Fibroblast of the aortic adventitia (primary cell): ENCODE measurements at places on chromosomes 11 and 22. TPM values are rescaled to one million over a fixed set of nuclear protein-coding genes. Genes with fewer than 3 reads are reported as not detected.

The TEX12 gene
- 0.36 TPM in 1 of 2 replicates, not detected in the other for total RNA-seq

The AAMDC gene
- 28.8 and 51.8 TPM in 2 replicates for total RNA-seq

The FAM83F gene
- not detected in 2 replicates for total RNA-seq

The HBG1 gene
- total RNA-seq: not detected in 2 replicates

The OR5A1 gene
- total RNA-seq: not detected in 2 replicates

The PRG3 gene
- not detected in 2 replicates for total RNA-seq

The OR8A1 gene
- total RNA-seq: not detected in 2 replicates

The EMSY gene
- total RNA-seq: 5.9 and 30.8 TPM in 2 replicates

The CBLIF gene
- not detected in 2 replicates for total RNA-seq

The CNTN5 gene
- 0.90 TPM in 1 of 2 replicates, not detected in the other for total RNA-seq

The EEF1G gene
- total RNA-seq: 1,443 and 1,493 TPM in 2 replicates

The ADORA2A gene
- 0.45 and 0.74 TPM in 2 replicates for total RNA-seq

The WNT7B gene
- 0.18 TPM in 1 of 2 replicates, not detected in the other for total RNA-seq

The SOX6 gene
- 0.36 and 1.8 TPM in 2 replicates for total RNA-seq

The TBX1 gene
- total RNA-seq: 2.8 TPM in 1 of 2 replicates, not detected in the other

The SLCO2B1 gene
- total RNA-seq: 2.0 TPM in 1 of 2 replicates, not detected in the other

The OR56A1 gene
- under 0.01 TPM in 1 of 2 replicates, not detected in the other for total RNA-seq

The CD3E gene
- not detected in 2 replicates for total RNA-seq

The SMTNL1 gene
- total RNA-seq: not detected in 2 replicates

The SLC6A5 gene
- total RNA-seq: not detected in 2 replicates

The PLAAT2 gene
- not detected in 2 replicates for total RNA-seq

The MYO18B gene
- total RNA-seq: 0.08 TPM in 1 of 2 replicates, not detected in the other

The C1QTNF4 gene
- total RNA-seq: not detected in 2 replicates

The RAB36 gene
- 3.5 and 4.6 TPM in 2 replicates for total RNA-seq

The AIFM3 gene
- 0.45 and 1.7 TPM in 2 replicates for total RNA-seq

The VWCE gene
- 7.4 and 13.9 TPM in 2 replicates for total RNA-seq

The OR4C3 gene
- total RNA-seq: not detected in 2 replicates

The SCGB1D2 gene
- total RNA-seq: not detected in 2 replicates

The YAP1 gene
- 158 and 169 TPM in 2 replicates for total RNA-seq

The CD3D gene
- not detected in 2 replicates for total RNA-seq

The SAA4 gene
- total RNA-seq: 0.27 TPM in 1 of 2 replicates, not detected in the other

The CTSF gene
- total RNA-seq: 35.0 and 47.1 TPM in 2 replicates

The PPP6R3 gene
- 98.2 and 119 TPM in 2 replicates for total RNA-seq

The CARD16 gene
- total RNA-seq: 5.3 and 11.5 TPM in 2 replicates

The PTPN5 gene
- total RNA-seq: not detected in 2 replicates

The KCNK4 gene
- total RNA-seq: not detected in 2 replicates

The CHRNA10 gene
- 0.57 and 1.1 TPM in 2 replicates for total RNA-seq

The PTGDR2 gene
- not detected in 2 replicates for total RNA-seq

The NFAM1 gene
- not detected in 2 replicates for total RNA-seq

The SLC25A18 gene
- total RNA-seq: 0.16 TPM in 1 of 2 replicates, not detected in the other

The CNTF gene
- 0.82 and 1.9 TPM in 2 replicates for total RNA-seq

The ZNF280B gene
- 0.45 and 0.74 TPM in 2 replicates for total RNA-seq

The TBX10 gene
- not detected in 2 replicates for total RNA-seq

The NXPE1 gene
- total RNA-seq: not detected in 2 replicates

The AGBL2 gene
- 0.90 and 1.4 TPM in 2 replicates for total RNA-seq
